H1 (cell line): ENCODE measurements at places on chromosomes 12 and 14. TPM values are rescaled to one million over a fixed set of nuclear protein-coding genes. Genes with fewer than 3 reads are reported as not detected.
A peak's percentile ranks its signal among the peaks of the same experiment; 100 is the strongest.

DNA sequence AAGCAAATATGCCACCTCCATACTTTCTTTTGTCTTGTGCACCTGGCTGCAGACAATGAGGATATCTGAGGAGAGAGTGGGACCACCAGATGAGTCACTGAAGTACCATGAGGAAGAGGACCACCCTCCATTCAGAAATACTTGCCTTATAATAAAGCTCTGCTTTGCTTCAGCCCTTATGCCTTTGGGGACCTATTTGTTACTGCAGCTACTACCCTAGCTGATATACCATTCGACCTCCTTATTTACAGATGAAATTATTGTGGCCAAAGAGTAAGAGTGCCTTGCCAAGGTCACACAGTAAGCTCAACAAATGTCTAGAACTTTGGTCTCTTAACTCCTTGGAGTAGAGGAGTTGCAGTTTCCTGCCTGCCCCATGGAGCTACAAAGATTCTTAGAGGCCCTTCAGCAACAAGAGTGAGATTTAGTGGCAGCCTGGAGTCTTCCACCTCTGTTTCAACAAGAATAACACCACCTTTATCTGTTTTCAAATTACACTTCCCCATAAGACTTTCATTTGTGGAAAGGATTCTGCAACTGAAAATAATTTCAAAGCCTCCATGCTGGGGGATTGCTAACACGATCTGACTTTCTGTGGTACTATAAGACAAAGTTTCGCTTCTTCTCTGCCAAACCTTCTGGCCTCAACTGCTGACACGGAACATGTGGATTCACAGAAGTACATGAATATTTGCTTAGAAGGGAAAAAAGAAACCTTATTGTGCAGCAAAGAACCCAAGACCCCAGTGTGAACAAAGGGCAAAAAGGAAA, 3.6 kb downstream of the CMKLR1 start:
- no peak for DNase-seq

DNA sequence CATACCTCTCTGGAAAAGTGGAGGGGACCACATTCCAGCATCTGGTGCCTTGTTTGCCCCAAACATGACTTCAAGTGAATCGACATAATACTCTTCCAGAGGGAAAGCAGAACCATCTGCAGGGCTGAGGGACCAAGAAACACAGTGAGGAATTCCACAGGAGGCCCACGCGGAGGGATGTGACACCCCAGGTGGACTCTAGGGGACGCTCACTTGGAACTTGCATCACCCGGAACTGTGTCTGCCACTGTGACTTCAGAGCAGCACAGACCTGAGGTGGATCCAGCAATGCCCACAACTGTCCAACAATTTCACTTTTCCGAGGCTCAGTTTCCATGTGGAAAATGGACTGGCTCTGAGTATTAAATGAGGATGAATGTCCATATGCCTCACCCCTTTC, 14.3 kb upstream of the CLMN start:
- no peak for DNase-seq

DNA sequence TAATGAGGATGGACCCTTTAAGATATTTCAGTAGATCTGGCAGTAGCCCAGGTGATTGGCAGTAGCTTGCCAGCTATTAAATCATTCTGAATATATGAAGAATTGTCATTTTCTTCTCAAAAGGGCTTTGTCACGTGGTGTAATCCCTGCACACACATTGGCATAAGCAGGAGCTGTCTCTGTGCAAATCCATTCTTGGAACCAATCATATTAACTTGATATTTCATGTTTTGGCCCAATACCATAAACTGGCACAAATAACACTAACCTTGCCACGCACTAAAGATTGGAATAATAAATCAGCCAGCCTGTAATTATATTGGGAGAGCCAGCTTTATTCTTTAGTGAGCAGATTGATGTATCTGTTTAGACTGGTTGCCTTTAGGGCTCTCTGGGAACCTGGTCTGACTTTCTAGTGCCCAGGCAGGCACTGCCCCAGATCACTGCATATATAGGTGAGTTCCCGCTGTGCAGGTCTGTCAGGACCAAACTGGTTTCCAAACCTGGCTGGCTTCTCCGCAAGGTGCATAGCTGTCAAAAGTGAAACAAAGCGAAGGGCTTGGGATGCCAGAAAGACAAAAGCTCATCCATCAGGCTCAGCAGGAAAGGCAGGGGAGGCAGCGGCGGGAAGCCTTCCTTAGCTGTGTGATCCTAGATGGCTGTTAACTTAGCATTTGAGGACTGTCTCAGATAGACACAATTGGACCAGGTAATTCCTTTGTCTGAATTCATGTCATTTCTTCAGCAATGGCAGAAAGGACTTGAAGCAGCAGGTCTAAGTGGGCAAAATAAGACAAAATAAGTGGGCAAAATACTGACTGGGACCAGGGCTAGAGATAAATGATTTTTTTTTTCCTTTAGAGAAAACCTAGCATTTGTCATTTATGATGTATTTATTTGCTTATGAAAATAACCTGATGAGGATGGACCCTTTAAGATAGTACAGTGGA, 128.8 kb upstream of the DYRK2 start:
- peak; percentile 82 for DNase-seq

GRCh38 chr14:101467181-101467926, 93.9 kb upstream of the DIO3 start:
- no peak for DNase-seq

DNA sequence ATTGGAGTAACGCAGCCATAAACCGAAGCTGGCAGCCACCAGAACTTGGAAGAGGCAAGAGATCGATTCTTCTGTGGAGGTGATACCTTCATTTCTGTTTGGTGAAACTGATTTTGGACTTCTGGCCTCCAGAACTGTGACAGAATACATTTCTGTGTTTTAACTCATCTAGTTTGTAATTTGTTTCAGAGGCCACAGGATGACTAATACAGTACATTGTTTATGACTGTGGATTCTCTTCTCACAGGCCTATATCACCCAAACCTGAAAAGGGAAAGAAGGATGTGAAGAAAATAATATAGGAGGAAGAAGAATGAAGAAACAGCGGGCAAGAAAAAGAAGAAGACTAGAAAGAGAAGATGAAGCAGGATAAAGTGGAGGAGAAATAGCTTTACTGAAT, 263.8 kb upstream of the DIO2 start:
- DNase-seq: no peak

GRCh38 chr12:59166457-59166856, 246.2 kb upstream of the LRIG3 start:
- no peak for DNase-seq

DNA sequence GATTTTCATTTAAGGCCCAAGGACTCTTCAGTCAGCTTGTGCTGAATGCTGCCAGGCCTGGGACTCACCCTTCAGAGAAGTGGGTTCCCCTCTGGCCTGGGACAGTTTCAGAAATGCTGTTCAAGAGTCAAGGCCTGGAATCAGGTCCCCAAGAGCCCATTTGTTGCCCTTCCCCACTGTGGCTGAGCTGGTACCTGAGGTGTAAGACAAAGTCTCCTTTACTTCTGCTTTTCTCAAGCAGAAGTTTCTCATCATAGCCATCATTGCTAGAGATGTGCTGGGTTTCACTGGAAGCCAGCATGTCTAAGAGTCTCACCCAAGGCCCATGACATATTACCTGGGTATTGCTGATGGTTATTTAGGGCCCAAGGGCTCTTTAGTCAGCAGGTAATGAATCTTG, 8.9 kb downstream of the FANCM start:
- no peak for DNase-seq

GRCh38 chr14:30925254-30925653, 50.9 kb downstream of the COCH start:
- DNase-seq: no peak

DNA sequence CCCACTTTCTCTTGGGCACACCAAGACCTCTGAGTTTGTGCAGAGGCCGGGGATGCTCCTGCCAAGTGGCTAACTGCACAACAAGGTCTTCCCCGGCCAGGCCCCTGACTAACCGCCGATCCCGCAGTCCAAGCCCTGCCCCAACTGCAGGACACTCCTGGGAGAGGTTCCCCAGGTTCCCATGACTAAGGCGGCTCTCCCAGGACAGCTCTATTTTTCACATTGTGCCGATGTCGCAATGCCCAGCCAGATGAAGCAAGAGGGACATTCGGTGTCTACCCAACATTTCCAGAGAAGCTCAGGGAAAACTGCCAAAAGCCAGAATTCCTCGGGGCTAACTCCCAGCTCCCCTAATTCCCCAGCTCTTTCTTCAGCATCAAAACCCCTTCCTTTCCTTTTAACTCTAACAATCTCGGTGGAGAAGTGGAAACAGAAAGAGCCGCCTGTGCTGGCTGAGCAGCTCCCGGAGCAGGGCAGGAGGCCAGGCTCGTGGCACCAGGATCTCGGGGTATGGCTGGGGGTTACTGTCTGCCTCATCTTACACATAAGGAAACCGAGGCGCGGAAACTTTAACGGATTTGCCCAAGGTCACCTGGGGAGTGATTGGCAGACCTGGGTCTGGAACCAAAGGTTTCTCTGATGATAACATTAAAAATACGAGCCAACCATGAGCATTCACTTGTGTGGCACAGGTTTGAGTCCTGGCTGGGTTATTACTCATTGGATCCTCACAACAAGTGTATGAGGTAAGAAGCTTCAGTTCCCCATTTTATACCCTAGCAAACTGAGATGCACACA, 318.2 kb downstream of the BCL11B start:
- no peak for DNase-seq

DNA sequence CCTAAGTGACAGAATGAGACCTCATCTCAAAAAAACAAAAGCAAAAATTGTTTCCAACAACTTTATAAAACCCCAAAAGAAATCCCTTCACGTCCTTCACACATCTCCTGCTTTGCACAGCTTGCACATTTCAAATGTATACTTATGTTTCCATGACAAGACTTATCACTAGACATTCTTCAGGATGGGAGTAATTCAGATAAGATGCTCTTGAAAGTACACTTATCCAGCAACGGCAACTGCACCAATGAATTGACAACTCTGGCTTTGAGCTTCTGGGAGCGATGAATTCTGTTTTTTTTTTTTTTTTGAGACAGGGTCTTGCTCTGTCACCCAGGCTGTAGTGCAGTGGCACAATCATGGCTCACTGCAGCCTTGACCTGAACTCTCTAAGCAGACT, 30.8 kb upstream of the AKAP5 start:
- DNase-seq: no peak

GRCh38 chr14:51002406-51002999, 58.2 kb upstream of the PYGL start:
- no peak for DNase-seq

GRCh38 chr14:38850664-38851063, 252.4 kb downstream of the SEC23A start:
- no peak for DNase-seq

GRCh38 chr12:68529466-68529865, 81.2 kb upstream of the RAP1B start:
- DNase-seq: no peak

- DNase-seq: no peak
Observed at GRCh38 chr12:27185234-27186021, 58.7 kb upstream of the STK38L start.

DNA sequence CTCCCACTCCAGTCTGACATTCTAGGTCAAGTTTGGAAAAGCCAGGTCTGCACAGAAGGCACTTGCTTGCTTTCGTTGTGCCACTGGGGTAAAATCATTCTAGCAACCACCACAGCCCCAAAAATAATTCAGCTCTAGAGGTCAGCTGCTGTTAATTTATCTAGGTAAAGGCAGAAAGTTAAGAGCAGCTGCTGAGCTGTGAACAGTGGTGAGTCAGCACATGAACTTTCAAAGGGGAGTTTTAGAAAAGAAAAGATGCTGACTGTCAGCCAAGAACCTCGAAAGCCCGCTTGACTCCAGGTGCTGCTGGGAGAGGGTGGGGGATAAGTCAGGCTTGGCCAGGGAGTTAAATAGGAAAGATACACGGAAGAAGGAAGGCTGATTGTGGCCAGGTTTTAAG, 12.7 kb downstream of the CCDC197 start:
- no peak for DNase-seq

DNA sequence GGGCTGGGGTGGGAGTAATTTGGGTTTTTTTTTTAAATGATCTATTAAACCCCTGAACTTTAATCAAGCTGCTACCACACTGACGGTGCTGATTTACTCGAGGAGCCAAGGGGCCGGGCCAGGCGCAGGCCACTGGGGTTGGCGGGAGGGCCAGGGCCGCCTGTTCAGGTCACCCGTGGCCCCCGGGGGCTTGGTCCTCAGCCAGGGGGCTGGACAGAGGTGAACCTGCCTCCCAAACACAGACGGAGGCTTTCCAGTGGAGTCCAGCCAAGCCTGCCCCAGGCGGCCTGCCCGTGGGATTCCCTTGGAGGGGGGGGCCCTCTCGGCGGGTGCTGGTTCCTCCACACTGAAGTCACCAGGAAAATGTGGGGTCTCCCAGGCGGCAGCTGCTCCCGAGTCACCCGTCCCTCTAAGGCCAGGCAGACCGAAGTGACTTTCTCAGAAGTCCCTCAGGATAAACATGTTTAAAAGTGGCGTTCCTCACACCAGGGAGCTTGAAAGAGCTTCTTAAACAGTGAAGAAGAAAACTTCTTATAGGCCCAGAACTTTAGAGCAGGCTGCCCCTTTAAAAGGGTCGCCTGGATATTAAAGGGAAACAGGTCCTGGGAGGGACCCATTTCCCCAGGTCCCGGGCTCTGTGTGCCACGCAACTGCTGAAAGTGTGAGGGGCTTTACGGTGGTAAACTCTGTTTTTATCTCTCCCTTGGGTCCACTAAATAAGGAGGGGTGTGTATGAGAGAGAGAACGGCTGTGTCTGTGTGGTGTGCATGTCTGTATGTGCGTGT, 167.2 kb upstream of the GSC start:
- DNase-seq: no peak

KRT80 gene
- 0.08 TPM in 1 of 2 replicates, not detected in the other for total RNA-seq

ARHGEF25 gene
- 5.9 and 6.4 TPM in 2 replicates for total RNA-seq

SPATA7 gene
- total RNA-seq: 6.0 and 6.7 TPM in 2 replicates

ADAM21 gene
- not detected in 2 replicates for total RNA-seq

KERA gene
- total RNA-seq: not detected in 2 replicates

TSPAN19 gene
- total RNA-seq: not detected in 2 replicates

LIN7A gene
- 17.8 and 22.0 TPM in 2 replicates for total RNA-seq

ZDHHC22 gene
- total RNA-seq: 55.2 and 59.3 TPM in 2 replicates

PTPRQ gene
- total RNA-seq: not detected in 2 replicates

FOXN4 gene
- 0.26 and 0.57 TPM in 2 replicates for total RNA-seq
